ENCODE measurements at places on chromosomes 4 and X. TPM values are rescaled to one million over a fixed set of nuclear protein-coding genes. Genes with fewer than 3 reads are reported as not detected.

SASH3 gene
- 1.9 TPM for total RNA-seq

PABPC1L2B gene
- total RNA-seq: not detected

TMEM31 gene
- 0.35 TPM for total RNA-seq

VCX2 gene
- not detected for total RNA-seq

PGM2 gene
- 22.2 TPM for total RNA-seq

MRFAP1L1 gene
- 73.6 TPM for total RNA-seq

CORIN gene
- total RNA-seq: 0.69 TPM

STOX2 gene
- total RNA-seq: 11.7 TPM

PPEF2 gene
- total RNA-seq: not detected

FNIP2 gene
- total RNA-seq: 34.1 TPM

DNA sequence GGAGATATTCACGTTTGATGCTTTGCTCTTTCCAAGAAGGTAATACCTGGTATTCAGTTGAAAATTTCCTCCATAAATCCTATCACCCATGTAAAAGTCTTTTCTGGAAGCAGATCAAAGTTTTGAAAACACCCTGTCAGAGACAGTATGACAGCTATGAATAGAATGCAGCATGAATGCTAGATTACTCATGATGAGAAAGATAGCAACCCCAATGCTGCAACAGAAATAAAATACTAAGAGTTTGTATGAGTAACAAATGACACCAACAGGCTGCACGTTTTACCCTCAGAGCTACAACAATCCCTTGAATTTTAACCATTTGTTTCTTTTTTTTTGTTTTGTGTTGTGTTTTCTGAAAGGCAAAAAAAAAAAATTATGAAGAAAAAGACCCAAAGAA, 108.6 kb downstream of the ARHGAP6 start:
- DNase-seq: no peak
- no peak overlapping the region for H3K27ac ChIP-seq
- no peak overlapping the region for H3K4me3 ChIP-seq
- no peaks in the 10 kb centered on the region for H3K27me3 ChIP-seq
- no peaks in the 10 kb centered on the region for H3K4me1 ChIP-seq

DNA sequence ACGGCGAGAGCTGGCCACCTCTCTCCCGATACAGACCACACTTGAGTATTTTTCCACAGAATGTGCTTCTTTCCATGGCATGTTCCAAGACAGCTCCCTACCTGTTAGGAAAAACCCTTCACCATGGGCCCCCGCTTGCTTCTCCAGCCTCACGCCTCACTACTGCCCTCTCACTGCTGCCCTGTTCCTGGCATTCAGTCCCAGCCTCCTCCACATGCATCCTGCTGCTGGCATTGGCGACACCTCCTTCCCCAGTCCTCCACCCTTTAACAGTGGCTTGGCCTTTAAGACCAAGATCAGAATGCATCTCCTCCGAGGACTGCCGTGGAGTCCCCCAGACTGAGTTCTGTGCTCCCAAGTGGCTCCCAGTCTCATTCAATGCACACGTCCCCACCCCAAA, 10.7 kb downstream of the PNMA6F start:
- H3K27ac ChIP-seq: no peak overlapping the region
- no peaks in the 10 kb centered on the region for H3K4me1 ChIP-seq
- no peaks in the 10 kb centered on the region for H3K27me3 ChIP-seq
- H3K4me3 ChIP-seq: no peak overlapping the region
- H3K36me3 ChIP-seq: no peaks in the 10 kb centered on the region

DNA sequence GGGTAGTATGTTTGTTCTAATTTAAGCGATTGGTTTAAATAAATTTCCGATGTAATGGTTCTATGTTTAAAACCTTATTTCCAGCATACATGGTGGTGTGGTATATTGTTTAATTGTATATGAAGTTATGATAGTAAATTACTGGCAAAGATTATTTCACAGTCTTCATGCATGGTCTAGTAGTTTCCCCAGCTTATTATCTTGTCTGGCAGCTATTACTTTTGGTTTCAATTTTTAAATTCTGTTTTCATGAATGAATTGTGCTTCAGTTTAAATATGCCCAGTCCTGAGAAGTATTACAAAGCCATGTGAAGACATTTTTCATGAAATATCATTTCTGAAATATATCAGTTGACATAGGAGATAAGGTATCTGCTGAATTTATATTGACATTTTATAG, 6.3 kb downstream of the ALG13 start:
- H3K36me3 ChIP-seq: no peaks in the 10 kb centered on the region
- no peak overlapping the region for H3K4me3 ChIP-seq
- no peak overlapping the region for H3K27ac ChIP-seq
- H3K27me3 ChIP-seq: no peaks in the 10 kb centered on the region
- DNase-seq: no peak

GRCh38 chrX:103823591-103823990, 8.5 kb downstream of the RAB9B start:
- no peaks in the 10 kb centered on the region for H3K27me3 ChIP-seq
- peaks cover 2% of the 10 kb centered on the region for H3K4me1 ChIP-seq
- DNase-seq: no peak

DNA sequence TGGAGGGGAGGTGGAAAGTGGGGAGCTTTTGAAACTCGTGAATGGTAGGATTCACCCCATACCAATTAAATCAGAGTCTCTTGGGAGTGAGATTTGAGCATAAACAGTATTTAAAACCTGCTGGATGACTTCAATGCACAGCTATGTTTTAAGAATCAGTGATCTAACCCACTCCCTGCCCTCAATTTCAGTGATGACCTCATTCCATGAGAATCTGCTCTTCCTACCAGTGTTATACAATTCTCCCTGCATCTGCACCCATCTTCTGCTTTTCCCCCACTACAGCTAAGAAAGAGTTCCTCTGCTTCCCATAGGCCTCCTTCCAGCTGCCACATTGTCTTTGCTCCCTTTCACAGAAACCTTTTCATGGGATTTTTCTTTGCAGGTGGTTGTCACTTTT, 18.3 kb upstream of the H2AZ1 start:
- no peaks in the 10 kb centered on the region for H3K36me3 ChIP-seq
- H3K4me3 ChIP-seq: no peak overlapping the region
- no peak for DNase-seq
- H3K27me3 ChIP-seq: no peaks in the 10 kb centered on the region
- no peak overlapping the region for H3K27ac ChIP-seq

GRCh38 chr4:2809610-2810180, 16.8 kb downstream of the SH3BP2 start:
- peaks cover 29% of the 10 kb centered on the region for H3K4me1 ChIP-seq
- H3K36me3 ChIP-seq: no peaks in the 10 kb centered on the region
- DNase-seq: no peak
- H3K4me3 ChIP-seq: no peak overlapping the region
- no peaks in the 10 kb centered on the region for H3K27me3 ChIP-seq

- no peak overlapping the region for H3K4me3 ChIP-seq
- no peaks in the 10 kb centered on the region for H3K36me3 ChIP-seq
- no peaks in the 10 kb centered on the region for H3K27me3 ChIP-seq
- DNase-seq: no peak
- no peak overlapping the region for H3K27ac ChIP-seq
Measured at GRCh38 chr4:169338241-169338640, 67.5 kb upstream of the SH3RF1 start.

DNA sequence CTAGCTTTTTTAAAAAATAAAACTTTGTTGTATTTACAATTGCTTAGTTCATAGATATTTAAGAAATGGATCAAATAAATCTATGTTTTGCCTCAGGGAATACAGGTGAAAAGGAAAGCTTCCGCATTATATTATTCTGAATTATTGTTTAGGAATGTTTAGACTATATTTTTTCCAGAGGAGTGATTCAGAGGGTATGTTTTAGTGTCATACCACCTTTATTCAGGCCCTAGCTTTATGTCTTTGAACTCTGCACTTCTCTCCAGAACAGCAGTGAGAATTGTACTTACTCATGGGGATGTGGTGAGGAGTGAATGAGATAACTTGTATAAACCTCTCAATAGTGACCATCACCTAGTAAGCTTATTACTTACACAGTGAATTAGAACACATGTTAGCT, 14.0 kb downstream of the SLIT2 start:
- H3K27me3 ChIP-seq: no peaks in the 10 kb centered on the region
- no peak overlapping the region for H3K27ac ChIP-seq
- H3K4me3 ChIP-seq: no peak overlapping the region
- no peaks in the 10 kb centered on the region for H3K4me1 ChIP-seq

DNA sequence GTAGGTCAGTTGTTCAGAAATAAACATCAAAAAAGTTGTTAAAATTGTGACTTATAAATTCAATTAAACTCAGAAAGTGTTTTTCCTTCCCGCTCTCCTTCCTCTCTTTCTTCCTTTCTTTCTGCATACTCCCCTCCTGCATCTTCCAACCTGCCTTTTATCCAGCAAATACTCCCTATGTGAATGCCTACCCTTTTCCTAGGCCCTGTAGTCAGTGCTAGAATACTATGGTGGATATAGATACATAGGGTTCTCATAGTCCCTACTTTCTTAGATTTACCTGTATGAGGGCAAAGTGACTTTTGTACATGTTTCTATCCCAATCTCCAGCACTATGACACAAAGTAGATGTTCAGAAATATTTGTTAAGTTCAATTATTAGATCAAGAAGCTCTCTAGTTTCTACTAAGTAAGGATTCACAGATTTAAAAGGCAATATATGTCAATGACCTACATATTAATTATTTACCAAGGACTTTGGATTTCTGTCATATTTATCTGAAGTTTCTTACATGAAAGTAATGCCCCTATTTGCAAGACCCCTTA, 732 bp downstream of the SULT1E1 start:
- H3K36me3 ChIP-seq: no peaks in the 10 kb centered on the region
- H3K4me1 ChIP-seq: no peaks in the 10 kb centered on the region
- no peaks in the 10 kb centered on the region for H3K27me3 ChIP-seq
- H3K4me3 ChIP-seq: no peak overlapping the region
- DNase-seq: no peak

GRCh38 chr4:108175966-108176365, 7.2 kb upstream of the LEF1 start:
- H3K36me3 ChIP-seq: no peaks in the 10 kb centered on the region
- no peak overlapping the region for H3K4me3 ChIP-seq
- DNase-seq: no peak
- H3K27ac ChIP-seq: no peak overlapping the region

- peak overlapping the region; percentile 37 for H3K4me3 ChIP-seq
- no peaks in the 10 kb centered on the region for H3K4me1 ChIP-seq
- DNase-seq: peak; percentile 87
- H3K27me3 ChIP-seq: no peaks in the 10 kb centered on the region
Measured at GRCh38 chrX:40154853-40155588, 57.3 kb upstream of the BCOR start.

- no peaks in the 10 kb centered on the region for H3K27me3 ChIP-seq
- H3K36me3 ChIP-seq: no peaks in the 10 kb centered on the region
- H3K4me1 ChIP-seq: no peaks in the 10 kb centered on the region
- H3K27ac ChIP-seq: no peak overlapping the region
- DNase-seq: no peak
- H3K4me3 ChIP-seq: no peak overlapping the region
Measured at GRCh38 chr4:23500894-23501449, 388.9 kb downstream of the PPARGC1A start.

DNA sequence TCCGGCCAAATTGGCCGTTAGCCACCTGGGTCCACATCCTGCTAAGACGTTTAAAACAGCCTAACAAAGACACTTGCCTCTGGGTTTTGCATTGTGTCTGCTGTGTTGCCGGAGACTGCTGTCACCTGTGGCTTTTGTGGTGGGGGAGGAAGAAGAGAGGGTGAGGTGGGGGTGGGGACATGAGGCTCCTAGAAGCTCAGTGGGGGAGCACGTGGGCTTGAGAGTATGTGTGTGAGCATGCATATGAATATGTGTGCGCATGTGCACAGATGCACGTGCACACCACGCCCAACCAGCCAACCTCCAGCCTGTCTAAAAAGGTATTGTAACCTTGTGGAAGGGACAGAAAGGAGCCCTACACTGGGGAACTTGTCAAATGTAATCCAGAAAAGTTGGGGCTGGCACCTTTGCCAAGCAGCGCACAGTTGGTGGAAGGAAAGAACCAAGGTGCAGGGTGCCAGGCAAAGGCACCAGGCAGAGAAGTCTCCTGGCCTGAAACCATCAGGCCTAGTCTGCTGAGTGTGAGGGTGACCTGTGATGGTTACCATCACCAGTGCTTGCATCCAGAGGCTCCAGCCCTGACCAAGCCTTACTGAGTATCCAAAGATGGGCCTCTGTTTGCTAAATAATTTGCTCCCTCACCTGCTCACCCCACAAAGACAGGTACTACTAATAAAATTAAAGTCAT, 10.1 kb upstream of the SASH3 start:
- no peak for DNase-seq
- H3K36me3 ChIP-seq: no peaks in the 10 kb centered on the region
- H3K27me3 ChIP-seq: no peaks in the 10 kb centered on the region
- H3K4me3 ChIP-seq: no peak overlapping the region

- peaks cover 2% of the 10 kb centered on the region for H3K4me1 ChIP-seq
- no peak overlapping the region for H3K27ac ChIP-seq
- DNase-seq: no peak
- H3K4me3 ChIP-seq: no peak overlapping the region
Measured at GRCh38 chr4:6687947-6688878, 5.5 kb upstream of the S100P start.

GRCh38 chr4:101279377-101279871, 67.9 kb downstream of the PPP3CA start:
- DNase-seq: peak; percentile 80
- no peak overlapping the region for H3K4me3 ChIP-seq
- H3K27me3 ChIP-seq: no peaks in the 10 kb centered on the region
- H3K27ac ChIP-seq: no peak overlapping the region
- no peaks in the 10 kb centered on the region for H3K36me3 ChIP-seq

- H3K4me3 ChIP-seq: peak overlapping the region; percentile 67
- no peaks in the 10 kb centered on the region for H3K27me3 ChIP-seq
Measured at GRCh38 chr4:184475498-184475897, 1.1 kb upstream of the IRF2 start.

- no peak overlapping the region for H3K27ac ChIP-seq
- no peak overlapping the region for H3K4me3 ChIP-seq
- H3K4me1 ChIP-seq: no peaks in the 10 kb centered on the region
- no peak for DNase-seq
Measured at GRCh38 chrX:98338544-98338943, 1454.8 kb downstream of the RPA4 start.

DNA sequence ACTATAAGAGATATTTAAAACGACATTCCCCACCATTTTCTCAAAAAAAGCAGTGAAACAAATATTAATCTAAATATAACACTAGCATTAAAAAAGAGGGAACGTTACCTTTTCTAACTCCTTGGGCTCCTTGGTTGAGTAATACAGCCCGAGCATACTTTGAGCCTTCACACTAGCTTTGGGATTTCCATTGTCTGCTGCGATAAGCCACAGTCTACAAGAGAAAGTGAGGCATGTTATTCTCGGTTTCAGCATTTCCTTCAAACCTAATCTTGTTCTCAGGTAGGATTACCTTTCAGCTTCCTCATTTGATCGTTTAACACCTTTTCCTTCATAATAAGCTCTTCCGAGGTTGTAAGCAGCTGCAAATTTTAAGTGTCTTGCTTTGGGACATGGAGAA, 21.7 kb downstream of the LRP2BP start:
- no peak for DNase-seq
- H3K27me3 ChIP-seq: no peaks in the 10 kb centered on the region
- no peaks in the 10 kb centered on the region for H3K4me1 ChIP-seq
- H3K4me3 ChIP-seq: no peak overlapping the region
- H3K36me3 ChIP-seq: no peaks in the 10 kb centered on the region

GRCh38 chr4:7518871-7519637, 84.3 kb upstream of the PSAPL1 start:
- H3K4me3 ChIP-seq: no peak overlapping the region
- no peaks in the 10 kb centered on the region for H3K36me3 ChIP-seq
- DNase-seq: no peak
- no peak overlapping the region for H3K27ac ChIP-seq

All from ovary (tissue), 10 donors.